ENCODE measurements at places on chromosomes 7 and 10.

DNA sequence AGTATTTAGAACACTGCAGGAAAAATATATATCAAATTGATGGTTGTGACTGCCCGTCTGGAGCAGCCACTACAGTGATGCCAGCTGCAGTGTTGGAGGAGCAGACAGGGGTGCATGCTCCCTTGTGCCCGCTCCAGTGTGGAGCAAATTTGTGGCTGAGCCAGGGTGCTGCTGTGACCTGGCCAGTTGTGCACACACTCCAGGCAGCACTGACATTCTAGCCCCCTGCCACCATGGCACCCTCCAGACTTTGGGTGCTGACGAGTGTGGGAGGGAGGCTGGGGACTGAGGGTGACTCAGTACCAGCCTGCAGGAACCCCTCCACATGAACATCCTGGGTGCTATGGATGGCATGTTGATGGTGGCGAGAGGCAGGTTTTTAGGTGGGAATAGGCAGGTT lies 160.0 kb upstream of the PCDH15 start:
- DNase-seq: no peak

GRCh38 chr7:31761646-31762045 lies 74.6 kb downstream of the PPP1R17 start:
- no peak for DNase-seq

- peak; percentile 63 for DNase-seq
These were observed 2.1 kb downstream of the GIGYF1 start for GRCh38 chr7:100691676-100692577.

DNA sequence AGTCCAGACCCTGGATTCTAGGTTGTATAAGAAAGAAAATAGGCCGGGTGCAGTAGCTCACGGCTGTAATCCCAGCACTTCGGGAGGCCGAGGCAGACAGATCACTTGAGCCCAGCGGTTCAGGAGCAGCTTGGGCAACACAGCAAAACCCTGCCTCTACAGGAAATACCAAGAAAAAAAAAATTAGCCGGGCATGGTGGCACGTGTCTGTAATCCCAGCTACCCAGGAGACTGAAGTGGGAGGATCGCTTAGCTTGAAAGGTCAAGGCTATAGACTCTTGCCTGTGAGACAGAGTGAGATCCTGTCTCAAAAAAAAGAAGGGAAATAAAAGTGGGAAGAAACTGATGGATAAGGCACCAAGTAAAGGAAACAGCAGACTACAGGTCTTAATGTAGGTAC lies 287.9 kb upstream of the KLF14 start:
- no peak for DNase-seq

DNA sequence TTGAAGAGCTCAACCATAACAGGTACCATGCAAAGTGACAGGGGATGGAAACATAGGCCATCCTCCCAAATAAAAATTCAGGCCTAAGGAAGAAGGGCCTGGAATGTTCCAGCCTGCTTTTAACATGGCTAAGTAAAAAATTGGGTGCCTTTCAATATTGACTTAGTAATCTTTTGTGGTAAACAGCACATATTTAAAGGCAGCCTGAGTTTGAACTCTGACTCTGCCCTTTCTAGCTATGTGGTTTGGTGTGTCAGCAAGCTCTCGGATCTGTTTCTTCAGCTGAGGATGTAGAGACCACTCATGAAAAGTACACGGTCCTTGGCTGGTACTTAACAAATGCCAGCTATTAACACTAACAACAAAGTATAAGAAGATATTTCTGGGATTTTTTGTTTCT lies 191.8 kb upstream of the CDCA7L start:
- peak; percentile 51 for DNase-seq

- no peak for DNase-seq
These were observed 59.3 kb downstream of the DLG5 start for GRCh38 chr10:77867124-77867719.

- DNase-seq: peak; percentile 99
These were observed 139.2 kb downstream of the ETV1 start for GRCh38 chr7:13850185-13850752.

DNA sequence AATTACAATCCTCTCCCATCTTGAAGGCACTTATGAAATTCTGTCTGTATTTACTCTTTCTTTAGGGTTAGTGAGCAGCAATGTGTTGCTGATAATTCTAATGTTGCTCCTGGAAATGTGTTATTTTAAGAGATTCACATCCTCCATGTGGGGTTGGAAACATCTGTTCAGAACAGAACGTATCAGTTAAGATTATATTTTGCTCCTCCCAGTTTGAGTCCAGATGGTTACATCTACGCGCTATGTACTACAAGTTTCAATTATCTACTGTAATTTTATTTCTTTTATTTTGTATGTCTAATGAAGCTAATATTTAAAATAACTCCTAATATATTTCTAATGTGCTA lies 250.6 kb upstream of the KLF6 start:
- no peak for DNase-seq

DNA sequence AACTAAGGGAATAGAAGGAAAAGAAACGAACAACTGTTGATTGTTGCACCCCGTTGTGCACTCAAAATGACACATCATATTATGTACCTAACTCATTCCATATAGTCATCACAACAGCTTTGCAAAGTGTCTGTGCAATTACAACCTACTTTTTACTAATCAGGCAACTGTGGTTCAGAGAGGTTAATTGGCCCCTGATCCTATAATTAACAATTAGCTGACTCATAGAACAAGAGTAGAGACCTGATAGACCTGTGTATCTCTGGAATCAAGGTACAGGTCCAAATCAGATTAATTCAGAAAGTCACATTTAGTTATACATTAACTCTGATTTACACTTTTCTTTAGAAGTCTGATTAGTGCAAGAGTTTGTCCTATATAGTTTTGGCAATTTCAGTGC lies 122.5 kb upstream of the CDK13 start:
- DNase-seq: no peak

DNA sequence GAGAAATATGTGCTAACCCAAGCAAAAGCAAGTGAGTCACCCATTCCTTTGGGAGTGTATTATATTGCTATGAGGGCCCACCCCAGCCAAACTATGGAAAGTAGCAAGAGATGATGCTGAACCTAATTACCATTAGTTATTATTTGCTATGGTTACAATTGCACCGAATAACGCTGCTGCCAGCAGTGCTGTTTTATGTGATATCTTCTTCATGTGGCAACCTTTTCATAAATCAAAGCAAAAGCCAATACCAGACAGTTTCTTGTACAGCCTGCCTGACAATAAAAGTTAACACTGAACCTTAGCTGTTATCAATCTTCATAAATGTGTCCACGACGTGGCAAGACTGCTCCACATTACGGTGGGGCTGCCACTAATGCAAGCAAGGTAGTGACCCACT lies 241.7 kb upstream of the PLXNA4 start:
- DNase-seq: no peak

DNA sequence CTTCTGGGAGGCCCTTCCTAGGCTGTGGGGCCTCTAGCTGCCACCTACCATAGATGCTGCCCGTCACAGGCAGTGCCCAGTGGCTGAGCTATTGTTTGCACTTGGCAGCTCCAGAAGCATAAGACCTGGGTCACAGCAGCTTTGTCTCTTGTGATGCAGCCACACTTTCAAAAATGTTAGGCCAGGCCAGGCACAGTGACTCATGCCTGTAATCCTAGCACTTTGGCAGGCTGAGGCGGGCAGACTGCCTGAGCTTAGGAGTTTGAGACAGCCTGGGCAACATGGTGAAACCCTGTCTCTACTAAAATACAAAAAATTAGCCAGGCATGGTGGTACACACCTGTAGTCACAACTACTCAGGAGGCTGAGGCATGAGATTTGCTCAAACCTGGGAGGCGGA lies 9.5 kb upstream of the KAZALD1 start:
- DNase-seq: peak; percentile 85

- no peak for DNase-seq
These were observed 9.9 kb downstream of the GPR85 start for GRCh38 chr7:113076703-113077102.

GRCh38 chr10:46992803-46993561 lies 81.8 kb downstream of the PTPN20 start:
- DNase-seq: peak; percentile 46

- DNase-seq: no peak
These were observed 96.1 kb upstream of the PPP2R2D start for GRCh38 chr10:131804551-131805295.

- no peak for DNase-seq
These were observed 164.6 kb downstream of the ADARB2 start for GRCh38 chr10:1572519-1573333.

DNA sequence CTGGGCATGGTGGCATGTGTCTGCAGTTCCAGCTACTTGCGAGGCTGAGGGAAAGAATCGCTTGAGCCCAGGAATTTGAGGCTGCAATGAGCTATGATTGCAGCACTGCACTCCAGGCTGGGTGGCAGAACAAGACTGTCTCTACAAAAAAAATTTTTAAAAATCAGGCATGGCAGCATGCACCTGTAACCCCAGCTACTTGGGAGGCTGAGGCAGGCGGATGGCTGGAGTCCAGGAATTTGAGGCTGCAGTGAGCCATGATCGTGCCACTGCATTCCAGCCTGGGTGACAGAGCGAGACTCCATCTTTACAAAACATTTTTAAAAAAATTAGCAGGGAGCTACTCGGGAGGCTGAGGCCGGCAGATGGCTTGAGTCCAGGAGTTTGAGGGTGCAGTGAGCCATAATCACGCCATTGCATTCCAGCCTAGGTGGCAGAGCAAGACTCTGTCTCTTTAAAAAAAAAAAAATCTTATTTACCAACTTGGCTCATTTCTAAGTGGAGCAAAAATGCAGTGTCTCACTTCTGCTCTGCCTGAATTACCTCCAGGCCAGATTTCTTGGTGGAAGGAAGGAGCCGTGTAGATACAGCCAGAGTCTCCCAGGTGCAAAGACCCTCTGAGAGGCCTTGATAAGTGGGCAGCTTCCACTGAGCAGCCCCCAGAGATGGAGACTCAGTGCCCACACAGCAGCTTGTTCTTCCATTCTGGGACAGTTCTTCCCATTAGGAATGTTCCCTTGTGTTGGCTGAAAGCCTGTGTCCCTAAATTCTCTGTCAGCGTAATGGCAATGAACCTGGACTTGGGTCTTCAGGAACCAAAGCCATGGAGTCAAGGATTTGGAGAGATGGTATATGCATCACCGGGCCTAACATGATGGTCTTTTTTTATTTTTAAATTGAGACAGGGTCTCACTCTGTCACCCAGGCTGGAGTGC lies 30.0 kb downstream of the GTF2IRD1 start:
- no peak for DNase-seq

DNA sequence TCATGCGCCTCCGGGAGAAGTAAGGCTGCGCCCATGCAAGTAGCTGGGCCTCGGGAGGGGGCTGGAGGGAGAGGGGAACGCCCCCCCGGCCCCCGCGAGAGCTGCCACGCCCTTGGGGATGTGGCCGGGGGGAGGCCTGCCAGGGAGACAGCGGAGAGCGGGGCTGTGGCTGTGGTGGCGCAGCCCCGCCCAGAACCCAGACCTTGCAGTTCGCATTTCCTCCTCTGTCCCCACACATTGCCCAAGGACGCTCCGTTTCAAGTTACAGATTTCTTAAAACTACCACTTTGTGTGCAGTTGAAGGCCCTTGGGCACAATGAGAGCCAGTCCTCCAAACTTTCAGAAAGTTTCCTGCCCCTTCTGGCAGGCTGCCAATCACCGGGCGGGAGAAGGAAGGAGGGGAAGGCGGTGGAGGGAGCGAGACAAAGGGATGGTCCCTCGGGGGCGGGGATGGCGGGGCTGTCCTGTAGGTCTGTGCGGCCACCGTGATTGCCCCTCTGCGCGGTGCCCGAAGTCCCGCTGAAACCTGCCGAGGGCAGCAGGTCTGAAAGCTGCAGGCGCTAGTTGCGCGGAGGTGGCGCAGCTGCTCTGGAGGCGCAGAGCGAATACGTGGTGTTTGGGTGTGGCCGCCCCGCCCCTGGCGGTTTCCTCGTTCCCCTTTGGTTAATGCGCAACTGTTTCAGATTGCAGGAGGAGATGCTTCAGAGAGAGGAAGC lies 2.1 kb downstream of the VIM start:
- peak; percentile 79 for DNase-seq

DNA sequence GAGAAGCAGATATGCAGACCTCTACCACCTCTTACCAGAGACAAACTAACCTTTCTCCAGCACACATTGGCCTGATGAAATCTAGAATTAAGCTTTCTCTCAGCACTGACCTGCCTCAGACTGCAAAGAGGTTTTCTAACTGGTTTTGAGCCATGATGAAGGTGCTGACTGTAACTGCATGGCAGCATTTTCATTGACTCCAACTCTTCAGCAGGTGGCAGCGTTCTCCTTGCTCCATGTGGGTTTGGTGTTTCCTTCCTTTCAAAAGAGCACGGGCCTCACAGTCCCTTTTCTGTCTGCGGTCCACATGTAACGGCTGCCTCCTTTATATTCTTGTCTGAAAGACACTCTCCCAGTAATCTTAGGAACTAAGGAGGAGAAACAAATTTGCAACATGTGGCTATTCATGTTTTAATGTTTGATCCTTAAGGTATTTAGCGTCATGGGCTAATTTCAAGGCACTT lies 12.6 kb downstream of the KLLN start:
- DNase-seq: peak; percentile 59
